ENCODE measurements at places on chromosomes 7 and 10.
A peak's percentile ranks its signal among the peaks of the same experiment; 100 is the strongest.

- DNase-seq = no peak
Observed at GRCh38 chr7:88455696-88456095, 149.0 kb upstream of the STEAP4 start.

GRCh38 chr10:124063750-124064603, 29.4 kb downstream of the CHST15 start:
- DNase-seq = no peak

GRCh38 chr7:111262293-111263116, 171.6 kb downstream of the LRRN3 start:
- no peak for DNase-seq

DNA sequence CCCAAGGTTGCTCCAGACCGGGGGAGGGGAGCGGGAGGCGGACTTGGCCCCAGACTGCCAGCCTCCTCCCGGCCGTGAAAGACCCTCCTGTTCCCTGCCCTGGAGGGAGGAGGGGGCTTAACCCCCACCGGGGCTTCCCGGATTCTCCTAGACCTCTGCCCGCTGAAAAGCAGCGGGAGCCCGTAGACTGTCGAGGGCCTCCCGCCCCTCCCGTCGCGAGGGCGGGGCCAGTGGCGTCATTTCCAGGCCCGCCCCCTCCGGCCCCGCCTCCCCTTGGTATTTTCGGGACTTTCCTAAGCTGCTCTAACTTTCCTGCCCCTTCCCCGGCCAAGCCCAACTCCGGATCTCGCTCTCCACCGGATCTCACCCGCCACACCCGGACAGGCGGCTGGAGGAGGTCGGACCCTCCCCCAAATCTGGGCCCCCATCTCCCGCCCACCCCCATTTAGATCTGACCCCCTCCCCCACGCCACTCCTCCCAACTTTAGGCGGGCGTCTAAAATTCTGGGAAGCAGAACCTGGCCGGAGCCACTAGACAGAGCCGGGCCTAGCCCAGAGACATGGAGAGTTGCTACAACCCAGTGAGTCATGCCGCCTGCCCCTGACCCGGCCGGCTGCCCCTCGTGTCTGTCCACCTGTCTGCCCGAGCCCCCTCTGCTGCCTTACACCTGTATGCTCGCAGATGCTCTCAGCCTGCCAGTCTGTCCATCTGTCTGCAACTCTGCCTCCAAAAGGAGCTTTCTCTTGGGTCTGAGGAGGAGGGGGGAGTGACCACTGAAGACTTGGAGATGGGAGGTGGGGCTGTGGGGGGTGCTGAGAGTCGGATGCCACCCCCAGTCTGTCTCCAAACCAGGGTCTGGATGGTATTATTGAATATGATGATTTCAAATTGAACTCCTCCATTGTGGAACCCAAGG, at the start of gene NFKB2:
NFKB2 (plus strand) TSS at position 306 of the 917 bp plus-strand sequence; CDS start at position 561, 255 bp downstream.
- peak; percentile 95 for DNase-seq

- no peak for DNase-seq
Observed at GRCh38 chr10:19659920-19660655, 156.1 kb upstream of the PLXDC2 start.

- DNase-seq = peak; percentile 69
Observed at GRCh38 chr10:132876993-132877431, 65.4 kb downstream of the CFAP46 start.

DNA sequence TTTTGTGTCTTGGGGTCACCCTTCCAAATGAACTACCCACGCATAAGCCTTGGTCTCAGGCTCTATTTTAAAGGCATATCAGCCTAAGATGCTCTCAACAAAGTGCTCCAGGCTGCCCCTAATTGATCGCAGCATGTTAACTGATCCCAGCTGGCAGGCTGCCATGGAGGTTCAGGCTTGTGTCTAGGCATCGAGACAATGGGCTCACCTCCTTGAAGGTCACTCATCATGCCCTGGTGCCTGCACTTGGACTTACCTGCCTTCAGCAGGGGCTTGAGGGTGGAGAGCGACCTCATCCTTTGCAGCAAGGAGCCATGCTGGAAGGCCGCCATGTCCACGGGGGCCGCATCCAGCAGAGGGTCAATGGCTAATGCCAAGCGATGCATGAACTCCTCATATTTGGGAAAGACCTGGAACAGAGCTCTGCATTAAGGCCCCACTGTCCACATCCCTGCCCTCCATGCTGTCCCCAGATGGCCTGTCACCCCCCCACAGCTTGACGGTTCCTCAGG, 17.8 kb downstream of the PYROXD2 start:
- DNase-seq = no peak

GRCh38 chr7:33050535-33051318, 11.8 kb downstream of the NT5C3A start:
- no peak for DNase-seq

DNA sequence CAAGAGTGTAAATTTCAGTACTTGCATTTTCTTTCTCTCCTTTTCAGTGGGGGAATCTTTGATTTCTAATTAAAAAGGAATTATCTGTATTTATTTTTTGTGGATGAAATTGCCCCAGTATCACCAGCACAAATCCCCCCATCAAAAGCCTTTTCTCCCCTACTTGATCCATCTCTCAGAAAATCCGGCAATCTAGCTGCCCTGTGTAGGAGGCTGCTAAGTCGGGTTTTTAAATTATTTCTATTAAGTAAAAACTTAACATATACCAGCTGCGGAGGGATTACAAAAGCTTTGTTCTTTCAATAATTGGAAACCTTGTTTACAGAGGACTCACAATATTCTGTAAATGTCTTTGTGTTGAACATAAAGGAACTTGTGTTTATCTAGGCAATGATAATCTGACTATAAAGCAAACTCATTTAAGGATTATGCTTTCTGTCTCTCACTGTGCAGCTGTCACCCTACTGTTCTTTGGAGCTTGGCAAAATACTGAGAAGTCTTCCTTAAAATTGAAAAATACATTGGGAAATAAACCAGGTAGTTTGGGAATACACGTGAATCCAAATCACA, 177.4 kb upstream of the PRR15 start:
- no peak for DNase-seq

DNA sequence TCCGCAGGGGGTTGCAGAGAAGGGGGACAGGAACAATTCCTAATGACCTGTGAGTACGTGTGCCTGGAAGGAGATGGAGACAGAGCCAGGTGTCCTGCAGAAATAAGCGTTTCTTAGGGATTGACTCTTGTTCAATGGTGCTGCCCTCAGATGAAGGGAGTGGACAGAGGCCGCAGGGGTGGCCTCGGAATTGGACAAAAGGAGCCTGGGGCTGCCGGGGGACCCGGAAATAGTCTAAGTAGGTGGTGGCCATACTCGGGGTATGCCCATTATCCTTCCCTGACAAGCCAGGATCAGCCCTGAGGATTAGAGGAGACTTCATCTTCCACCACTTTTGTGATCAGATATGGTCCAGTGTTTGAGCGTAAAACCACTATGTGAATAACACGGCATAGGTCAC, 39.2 kb downstream of the ELFN1 start:
- DNase-seq = no peak

DNA sequence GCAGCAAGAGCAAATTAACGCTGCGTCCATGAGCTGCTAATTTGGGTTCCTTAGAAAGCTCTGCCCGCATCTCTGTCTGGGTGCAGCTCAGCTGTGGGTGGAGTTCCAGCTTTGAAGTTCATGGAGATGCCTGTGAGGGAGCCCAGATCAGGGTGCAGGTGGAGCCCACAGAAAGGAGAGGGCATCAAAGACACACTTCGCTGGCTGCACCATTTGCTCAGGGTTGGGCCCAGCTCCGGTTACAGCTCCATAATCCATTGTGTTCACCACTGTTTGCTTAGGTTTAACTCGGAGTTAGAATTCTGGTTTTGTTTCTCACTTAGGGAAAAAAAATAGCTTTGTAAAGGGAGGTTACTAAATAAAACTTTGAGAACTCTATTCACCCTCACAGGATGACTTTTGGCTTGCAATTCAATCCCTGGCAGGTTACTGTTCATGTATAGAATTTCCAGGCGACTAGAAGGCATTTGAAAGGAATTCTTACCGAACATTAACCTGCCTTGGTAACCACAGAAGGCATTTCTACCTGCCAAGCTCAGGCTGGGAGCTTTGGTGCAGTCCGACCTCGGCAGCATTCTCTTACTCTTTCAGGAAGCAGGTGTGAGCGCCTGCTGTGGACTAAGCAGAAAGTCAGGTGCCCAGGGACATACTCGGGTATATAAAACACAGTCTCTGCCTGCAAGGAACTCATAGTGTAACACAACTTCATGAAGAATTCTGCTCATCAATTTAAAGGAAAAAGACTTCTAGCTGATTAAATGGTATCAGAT, 179.5 kb upstream of the RNF32 start:
- DNase-seq = no peak

GRCh38 chr7:134495546-134495945, 31.8 kb upstream of the AKR1B10 start:
- DNase-seq = no peak

DNA sequence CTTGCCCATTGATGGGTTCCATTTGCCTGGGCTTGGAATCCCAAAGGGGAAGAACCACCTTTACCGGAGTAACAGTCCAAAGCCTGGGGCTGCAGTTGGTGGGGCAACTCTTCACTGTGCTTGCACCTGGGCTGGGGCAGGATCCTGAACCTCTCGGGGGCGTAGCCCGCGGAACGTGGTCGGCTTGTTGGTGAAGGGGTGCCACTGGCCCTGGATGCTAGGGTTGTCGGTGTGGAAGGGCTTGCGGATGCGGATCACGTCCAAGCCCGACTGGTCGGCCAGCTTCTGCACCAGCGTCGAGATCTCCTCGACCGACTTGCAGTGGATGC, 710 bp downstream of the MRPL43 start:
- DNase-seq = no peak

DNA sequence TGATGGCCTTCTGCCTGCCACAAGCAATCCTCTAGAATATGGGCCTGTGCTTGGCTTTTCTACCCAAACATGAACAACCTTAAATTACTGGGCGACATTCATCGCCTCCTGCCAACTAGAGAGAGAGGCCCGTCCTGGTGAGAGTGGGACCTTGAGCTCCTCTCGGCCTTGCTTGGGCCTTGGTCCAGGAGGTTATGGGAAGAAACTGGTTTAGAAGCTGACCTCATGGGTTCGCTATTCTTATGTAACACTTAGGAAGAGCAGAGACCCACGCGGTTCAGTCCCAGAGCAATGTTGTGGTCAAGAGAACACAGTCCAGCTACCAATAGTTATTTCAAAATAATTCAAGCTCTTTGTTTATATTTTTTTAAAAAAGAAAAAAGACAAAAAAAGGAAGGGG, 176.3 kb upstream of the ZNF32 start:
- DNase-seq = no peak

DNA sequence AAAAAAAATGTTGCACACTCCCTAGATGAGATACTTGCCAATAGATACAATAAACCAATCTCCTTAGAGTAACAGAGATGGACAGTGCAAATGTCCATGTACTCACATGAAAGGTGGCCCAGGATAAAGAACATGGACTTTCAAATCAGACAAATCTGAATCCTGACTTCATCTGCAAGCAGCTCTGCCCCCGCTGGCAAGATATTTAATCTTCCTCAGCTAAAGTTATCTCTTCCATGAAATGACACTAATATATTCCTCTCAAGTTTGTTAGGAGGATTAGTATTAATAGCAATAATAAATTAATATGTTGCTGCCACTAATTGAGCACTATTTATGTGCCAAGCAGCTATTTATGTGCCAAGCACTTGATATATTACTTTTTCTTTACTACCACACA, 148.6 kb upstream of the YAE1 start:
- DNase-seq = no peak

GRCh38 chr10:21468086-21468485, 57.4 kb downstream of the SKIDA1 start:
- no peak for DNase-seq

- peak; percentile 52 for DNase-seq
Observed at GRCh38 chr10:117502421-117503243, 39.9 kb upstream of the EMX2 start.

DNA sequence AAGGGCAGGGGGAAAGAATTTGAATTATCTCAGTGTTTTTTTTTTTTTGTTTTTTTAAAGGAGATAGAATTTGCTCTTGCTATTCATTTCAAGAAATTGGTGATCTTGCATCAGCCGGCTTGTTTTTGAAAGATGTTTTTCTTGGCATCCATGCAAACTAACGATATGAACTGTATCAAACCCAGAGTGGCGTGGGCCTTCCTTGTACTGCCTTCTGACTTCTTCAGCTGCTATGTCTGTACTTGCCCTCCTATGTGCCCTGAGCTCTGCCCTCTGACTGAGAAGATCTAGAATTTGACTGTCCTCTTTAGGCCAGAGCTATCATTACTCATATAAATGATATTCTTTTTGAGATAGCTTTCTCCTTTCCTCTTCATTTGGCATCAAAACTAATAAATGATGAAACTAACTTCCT, 183.1 kb downstream of the EXOC4 start:
- no peak for DNase-seq

GRCh38 chr10:117830205-117830604, 216.5 kb downstream of the RAB11FIP2 start:
- DNase-seq = no peak

DNA sequence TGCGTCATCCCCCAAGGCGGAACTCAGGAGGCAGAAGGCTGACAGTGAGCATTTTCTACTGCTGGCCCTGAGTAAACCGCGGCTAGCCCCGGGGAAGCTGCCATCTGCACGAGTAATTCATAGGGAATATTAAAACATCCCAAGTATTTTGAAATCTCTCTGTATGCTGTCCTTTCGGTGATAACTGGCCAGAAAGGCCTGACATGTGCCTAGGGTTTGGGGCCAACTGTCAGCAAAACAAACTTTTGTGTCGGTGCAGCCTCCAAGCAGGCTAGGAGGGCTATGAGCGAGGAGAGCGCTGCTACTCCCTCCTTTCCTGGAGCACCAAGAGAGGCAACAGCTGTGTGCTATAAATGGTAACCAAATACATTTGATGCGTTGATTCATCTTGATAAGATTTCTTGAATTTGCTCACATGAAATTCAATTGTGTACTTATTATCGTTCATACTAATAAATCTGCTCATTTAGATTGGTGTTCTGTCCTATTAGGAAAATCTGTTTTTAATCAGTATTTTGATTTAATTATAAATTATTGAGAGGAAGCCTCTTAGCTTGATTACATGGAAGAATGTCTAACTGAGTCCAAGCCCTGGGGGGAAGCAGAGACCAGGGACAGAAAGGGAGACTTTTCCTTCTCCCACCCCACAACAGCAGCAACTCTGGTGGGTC, 124.4 kb upstream of the NPS start:
- no peak for DNase-seq

DNA sequence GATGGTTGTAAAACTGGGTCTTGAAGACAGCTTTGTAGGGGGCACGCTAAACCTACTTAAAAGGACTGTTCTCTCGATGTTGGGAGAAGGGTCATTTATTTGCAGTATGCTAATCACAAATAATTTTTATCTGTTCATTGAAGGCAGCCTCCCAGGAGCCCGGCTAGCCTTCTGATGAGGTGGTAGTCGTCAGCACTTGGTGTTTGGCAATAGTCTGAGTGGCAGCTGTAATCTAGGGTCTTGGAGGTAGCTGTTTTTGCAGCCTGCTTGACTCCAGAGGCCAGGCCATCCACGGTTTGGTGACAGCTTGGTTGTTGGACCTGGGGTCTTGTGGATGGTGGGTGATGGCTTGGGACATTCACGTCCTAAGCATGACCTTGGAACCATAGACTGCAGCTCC, 2.2 kb downstream of the GTF2IRD1 start:
- no peak for DNase-seq

DNA sequence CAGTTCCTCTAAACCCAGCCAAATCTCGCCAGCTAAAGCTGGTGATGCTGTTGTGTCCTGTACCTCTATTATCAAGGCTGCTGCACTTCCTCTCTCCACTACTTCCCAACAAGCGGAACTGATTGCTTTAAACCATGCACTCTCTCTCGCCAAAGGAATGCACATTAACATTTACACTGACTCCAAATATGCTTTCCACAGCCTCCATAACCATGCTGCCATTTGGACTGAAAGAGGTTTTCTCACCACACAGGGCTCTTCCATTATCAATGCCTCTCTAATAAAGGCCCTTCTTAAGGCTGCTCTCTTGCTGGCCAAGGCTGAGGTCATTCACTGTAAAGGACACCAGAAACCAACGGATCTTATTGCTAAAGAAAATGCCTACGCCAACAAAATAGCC, 11.4 kb upstream of the LRRC61 start:
- no peak for DNase-seq
